ENCODE measurements at places on chromosomes 2 and 18.

GRCh38 chr2:10892796-10893350, 18.9 kb upstream of the KCNF1 start:
- DNase-seq = no peak

DNA sequence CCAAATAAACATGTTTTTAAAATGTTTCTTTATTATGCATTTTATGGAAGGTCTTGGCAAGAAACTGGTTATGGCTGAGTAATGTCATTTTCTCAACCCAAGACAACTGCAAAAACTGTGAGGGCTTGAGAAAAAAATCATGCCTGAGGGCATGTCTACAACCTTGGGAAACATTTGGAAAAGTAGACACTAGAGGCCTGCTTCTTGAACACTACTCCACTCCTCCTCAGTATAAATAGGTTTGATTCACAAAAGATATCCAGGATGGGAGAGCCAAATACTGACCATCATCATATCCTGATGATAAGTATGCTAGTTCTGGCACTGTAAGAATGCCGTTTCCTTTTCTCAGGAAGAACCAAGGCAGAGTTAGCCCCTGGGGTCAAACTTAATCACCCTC, 71.1 kb downstream of the OSR1 start:
- DNase-seq = no peak

GRCh38 chr2:188663301-188663700, 310.9 kb upstream of the COL3A1 start:
- DNase-seq = no peak

DNA sequence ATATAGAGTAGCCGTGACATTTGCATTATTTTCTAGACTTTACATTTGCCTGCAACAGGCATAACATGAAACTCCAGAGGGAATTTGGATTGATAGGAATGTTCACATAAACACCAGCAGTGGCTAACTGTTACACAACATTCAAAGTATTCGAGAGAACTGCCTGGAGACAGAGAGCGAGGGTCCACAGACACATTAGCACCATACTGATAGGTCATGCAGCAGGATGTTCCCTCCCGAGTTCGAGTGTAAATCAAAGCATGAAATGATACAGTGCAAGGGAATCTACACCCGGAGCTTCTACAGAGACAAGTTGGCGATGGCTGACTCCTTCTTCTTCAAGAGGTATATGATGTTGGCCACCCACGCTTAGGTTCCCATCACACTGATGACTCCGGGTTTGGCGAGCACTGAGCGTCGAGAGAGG, 89.5 kb downstream of the COL6A3 start:
- DNase-seq = no peak

- DNase-seq = no peak
Measured at GRCh38 chr2:236642125-236642524, 72.5 kb downstream of the ACKR3 start.

GRCh38 chr2:194559523-194559922, 1097.5 kb upstream of the SLC39A10 start:
- no peak for DNase-seq

GRCh38 chr2:64686283-64686956, 32.7 kb upstream of the SERTAD2 start:
- DNase-seq = no peak

DNA sequence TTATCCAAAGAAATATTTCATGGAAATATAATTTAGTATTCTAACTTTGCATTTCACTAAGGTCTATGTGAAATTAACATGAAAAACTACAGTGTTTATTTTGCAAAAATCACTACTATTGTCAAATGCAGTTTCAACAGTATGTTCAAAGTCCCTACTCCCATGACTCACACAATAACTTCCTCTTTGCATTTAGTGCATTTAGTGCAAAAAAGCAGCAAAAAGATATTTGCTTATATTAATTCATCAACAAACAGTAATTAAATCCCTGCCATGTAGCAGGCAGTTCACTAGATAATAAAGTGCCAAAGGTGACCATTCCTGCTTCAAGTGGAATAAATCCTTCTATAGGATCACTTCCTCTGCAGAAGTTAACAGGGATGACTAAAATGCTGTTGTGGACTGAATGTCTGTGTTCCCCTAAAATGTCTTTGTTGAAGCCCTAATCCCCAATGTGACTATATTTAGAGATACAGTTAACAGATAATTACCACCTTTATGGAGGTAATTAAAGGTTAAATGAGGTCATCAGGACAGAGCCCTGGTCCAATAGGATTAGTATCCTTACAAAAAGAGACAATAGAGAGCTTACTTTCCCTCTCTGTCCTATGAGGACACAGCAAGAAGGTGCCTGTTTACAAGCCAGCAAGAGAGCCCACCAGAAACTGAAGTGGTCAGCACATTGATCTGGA, 61.7 kb downstream of the STK39 start:
- DNase-seq = peak; percentile 36

GRCh38 chr2:26570083-26570430, 71.1 kb downstream of the CIB4 start:
- DNase-seq = no peak

DNA sequence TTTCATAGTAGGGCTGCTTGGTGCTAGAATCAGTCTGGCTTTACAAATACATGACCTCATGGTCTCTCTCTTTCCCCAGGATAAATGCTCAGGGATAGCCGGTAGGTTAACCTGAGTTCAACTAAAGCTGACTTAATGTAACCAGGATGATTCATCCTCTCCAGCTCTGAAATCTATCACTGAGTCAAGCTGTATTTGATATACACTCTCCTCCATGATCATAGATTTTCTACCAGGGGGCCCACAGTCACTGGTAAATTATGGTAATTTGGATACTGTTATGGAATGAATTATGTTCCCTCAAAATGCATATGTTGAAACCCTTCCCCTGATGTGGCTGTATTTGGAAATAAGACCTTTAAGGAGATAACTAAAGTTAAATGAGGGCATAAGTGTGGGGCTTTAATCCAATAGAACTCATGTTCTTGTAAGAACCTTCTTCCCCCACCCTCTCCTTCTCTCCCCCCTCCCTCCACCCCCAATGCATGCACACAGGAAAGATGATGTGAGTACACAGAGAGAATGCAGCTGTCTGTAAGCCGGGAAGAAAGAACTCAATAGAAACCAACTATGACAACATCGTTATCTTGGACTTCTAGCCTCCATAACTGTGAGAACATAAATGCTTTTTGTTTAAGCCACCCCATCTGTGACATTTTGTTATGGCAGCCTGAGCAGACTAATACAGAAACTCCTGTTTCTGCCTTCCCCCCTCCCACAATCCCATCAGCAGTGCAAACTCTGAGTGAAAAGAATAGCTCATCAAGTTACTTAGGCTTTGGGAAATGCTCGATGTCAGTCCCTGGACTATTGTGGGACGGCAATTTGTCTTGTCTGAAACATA, 134.9 kb upstream of the KYNU start:
- no peak for DNase-seq

DNA sequence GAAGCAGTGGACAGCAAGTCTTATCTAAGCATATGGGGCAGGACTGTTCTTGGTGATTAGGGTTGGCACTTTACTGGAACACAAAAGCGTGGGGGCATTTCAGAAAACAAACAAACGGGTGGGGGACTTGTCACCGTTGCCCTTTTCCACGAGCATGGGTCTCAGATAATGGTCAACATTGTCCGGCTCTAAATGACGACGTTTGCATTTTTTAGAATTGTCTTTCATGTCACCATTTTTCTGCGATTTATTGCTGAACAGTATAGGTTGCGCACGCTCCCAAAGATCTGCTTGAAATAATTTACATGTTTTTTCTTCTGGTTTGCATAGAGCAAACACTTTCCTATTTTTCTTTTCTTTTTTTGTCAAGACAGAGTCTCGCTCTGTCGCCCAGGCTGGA, 46.6 kb upstream of the TBC1D8 start:
- no peak for DNase-seq

DNA sequence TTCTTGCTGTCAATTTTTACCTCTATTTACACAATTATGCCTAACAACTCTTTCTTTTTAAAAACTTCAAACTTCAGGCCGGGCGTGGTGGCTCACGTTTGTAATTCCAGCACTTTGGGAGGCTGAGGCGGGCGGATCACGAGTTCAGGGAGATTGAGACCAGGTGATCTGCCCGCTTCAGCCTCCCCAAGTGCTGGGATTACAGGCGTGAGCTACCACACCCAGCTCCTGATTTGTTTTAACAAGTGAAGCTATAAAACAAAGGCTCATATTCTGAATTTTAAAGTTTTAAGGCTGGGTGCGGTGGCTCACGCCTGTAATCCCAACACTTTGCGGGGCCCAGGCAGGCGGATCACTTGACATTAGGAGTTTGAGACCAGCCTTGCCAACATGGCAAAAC, 15.5 kb downstream of the PTPN2 start:
- no peak for DNase-seq

DNA sequence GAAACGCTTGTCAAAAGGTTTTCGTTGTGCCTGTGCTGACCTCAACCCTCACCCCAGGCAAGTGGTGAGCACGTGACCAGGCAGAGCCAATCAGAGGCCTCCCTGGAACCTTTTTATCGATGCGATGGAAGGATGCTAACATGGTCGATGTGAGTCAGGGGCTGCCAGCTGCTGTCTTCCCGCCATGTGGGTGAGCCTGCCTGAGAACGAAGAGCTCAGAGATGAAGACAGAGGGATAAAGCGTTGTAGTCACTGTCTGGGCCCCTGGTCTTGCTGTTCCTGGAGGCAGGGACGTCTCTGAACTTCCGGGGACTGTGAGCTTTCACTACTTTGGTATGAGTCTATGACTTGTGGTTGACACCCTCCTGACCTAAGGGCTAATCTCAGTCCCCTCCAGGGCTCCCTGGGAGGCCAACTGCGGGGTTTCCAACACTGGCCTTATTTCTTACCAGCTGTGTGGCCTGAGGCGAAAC, 18.6 kb downstream of the DNMT3A start:
- no peak for DNase-seq

DNA sequence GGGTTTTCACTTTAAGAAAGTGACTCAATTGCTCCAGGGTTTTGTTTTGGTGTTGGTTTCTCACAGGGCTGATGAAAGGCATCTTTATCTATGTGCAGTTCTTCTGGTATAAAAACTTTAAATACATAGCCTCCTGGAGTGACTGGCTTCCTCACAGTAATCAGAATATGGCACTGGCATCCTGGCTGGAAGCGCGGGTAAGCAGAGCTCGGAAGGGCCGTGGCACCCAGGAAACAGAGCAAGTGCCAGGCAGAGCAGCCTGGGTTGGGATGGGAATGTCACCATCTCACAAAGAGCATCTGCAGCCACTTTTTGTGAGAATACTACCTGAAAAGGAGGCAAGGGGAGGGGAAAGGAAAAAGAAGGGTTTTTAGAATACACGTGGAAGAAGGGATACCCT, 534.7 kb downstream of the PLCL1 start:
- no peak for DNase-seq

DNA sequence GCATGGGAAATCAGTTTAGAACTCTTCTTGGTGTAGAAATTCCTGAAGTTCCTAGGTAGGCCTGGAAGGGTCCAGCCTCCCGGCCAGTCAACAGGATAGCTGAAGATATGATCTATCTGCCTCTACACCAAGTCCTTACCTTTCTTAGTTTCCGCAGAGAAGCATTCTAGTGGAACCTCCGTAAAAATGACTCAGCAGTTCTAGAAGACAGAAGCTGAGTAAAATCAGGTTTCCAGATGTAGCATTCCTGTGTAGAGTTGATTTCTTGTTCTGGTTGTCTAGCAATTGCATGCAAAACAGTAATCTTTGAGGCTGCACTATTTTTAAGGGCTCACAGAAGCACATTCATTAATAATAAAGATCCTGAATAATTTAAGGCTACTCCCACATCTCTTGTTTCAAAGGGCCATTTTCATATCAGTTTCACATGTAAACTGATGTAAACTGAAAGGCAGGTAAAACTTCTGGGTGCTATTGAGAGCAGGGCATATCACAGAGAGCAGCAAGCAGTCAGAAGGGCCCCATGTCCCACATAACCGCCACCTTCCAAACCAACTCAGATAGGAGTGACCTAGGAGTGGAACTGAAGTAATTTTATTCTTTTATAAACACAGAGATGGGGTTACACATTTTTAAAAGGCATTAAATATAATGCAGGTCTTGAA, 3.2 kb upstream of the DYTN start:
- DNase-seq = no peak

DNA sequence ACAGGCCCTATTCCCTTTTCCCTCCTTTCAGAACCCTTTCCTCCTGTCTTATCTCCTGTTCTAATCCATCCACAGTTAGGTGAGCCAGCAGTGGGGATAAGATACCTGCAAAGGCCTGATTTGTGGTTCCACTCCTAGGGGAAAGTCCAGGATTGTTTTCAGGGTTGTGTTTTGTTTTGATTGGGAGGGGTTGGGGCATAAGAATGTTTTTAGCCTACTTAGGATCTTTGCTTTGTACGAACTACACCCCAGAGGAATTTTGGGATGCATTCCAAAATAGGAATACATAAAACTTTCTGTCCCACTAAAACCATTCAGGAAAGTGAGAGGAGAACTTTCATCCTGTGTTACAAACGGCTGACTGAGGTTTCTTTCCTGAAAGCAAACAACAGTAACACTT, 150.8 kb upstream of the PGAP1 start:
- DNase-seq = no peak
